ENCODE measurements at places on chromosomes 4 and X.

DNA sequence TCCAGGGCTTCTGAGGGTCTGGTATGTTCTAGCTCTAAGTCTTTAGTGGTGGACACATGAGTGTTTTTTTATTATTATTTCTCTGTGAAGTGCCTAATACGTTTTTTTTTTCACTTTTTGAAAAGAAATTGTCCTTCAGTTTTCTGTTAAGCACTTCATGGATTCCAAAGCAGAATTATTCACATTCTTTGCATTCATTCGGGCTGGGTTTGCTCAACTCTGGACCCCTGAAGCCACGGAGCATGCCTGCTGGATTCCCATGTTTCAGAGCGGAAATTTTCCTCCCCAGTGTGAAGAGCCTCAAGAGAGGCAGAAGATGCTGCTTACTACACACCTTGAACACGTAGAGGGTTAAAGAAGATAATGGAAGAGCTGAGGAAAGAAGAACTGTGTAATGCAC, 107.5 kb downstream of the EGF start:
- DNase-seq: no peak

DNA sequence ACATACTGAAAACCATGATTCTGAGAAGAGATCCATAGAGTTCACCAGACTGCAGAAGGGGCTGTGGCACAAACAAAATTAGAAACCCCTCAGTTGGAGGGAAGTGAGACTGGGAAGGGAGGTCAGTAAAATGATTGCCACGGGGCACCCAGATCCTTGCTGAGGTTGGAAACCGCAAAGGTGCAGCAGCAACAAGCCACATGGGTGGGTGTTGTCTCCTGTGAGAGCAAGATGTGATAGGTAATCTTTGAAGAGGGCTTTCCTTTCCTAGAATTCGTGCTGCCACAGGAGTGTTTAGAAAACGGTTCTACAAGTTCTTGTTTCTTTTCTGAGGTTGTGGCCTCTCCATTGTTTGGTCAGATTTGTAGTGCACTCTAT, 85.5 kb downstream of the NFKB1 start:
- DNase-seq: peak; percentile 75

DNA sequence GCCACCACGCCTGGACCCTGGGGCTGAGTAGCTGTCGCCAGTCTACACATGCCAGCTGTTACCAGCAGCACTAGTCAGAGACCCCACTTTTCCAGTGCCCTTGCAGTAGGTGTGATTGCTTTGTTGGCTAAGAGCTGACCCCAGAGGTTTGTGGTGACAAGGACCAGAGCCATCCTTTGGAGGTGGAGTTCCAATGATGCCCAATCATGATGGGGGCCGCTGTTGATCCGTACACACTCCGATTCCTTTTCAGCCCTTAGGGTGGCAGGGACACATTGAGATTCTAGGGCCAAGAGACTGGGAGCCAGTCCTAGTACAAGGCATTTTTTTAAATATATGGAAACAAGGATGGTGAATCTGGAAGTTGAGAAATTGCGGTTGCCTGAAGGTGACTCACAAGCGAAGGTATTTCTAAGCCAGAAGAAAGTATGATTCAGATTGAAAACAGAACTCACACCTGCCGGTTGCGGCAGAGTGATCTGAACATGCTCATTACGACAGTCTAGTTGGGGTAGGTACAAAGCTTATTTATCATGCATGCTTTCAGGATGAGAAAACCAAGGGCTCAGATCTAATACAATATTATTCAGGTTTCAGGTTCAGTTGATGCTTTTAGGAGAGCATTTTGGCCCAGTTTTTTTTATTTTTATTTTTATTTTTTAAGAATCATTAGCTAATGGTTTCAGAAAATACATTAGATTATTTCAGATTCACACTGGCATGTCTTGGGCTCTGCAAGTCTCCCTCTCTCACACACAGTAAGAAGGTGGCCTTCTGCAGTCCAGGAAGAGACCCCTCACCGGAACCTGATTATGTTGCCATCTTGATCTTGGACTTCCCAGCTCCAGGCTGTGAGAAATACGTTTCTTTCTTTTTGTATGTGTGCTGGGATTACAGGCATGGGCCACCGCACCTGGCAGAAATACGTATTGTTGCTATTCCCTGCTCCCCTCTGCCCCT, 43.4 kb downstream of the SHROOM2 start:
- DNase-seq: no peak

DNA sequence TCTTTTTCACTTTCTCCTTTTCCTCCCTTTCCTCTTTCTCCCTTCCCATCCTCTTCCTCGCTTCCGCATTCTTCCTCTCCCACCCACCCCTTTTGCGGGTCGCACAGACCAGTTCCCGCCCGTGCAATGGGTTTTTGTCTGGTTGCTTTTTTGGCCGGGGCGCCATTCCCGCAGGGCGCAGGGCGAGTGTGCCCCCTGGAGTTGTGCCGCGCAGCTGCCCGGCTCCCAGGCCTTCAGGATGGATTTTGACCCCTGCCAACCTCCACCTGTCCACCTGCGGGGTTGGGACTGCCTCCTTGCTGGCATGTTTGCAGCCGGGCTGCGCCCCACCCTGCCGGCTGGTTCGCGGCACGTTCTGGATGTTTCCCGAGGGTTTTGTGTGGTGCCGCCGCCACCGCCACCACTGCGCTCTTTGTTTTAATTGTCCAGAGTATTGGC, 578 bp upstream of the SEL1L3 start:
- DNase-seq: no peak

GRCh38 chr4:80037864-80038263, 35.2 kb downstream of the ANTXR2 start:
- no peak for DNase-seq

DNA sequence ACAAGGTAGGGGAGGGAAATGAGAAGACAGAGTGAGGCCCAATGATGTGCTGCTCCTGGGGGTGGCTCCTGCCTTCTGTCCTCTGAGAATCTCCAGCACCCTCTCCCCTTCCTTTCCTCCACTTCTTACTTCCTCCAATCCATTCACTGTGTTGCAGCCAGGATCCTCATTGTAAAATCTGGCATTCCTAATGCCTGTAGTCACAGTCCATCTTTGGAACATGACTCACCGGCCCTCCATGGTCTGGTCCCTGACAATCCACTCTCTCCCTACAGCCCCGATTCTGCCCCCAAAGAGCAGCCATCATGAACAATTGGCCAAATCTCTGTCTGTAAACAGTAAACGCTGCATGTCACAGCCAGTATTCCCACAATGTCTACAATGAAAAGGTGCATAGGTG, 72.9 kb downstream of the CLNK start:
- no peak for DNase-seq

GRCh38 chr4:68152411-68152810, 22.7 kb upstream of the TMPRSS11F start:
- DNase-seq: no peak

GRCh38 chr4:83248486-83248885, 36.1 kb downstream of the COQ2 start:
- DNase-seq: no peak

DNA sequence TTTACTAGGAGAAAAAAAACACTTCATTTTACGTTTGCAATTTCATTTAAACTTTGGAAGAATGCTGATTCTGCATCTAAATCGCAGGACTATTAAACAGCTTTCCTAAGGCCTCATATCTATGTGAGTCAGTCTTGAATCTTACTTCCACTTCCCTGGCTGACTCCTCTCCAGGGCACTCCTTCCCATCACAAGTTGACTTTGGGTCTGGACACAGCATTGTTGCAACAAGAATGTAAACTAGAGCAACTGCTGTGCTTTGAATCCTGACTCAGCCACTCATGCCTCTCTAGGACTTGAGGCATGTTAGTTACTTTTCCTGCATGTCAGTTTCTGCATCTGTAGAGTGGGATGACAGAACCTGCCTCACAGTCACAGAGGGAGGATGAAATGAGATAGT, 413.8 kb downstream of the FAT4 start:
- DNase-seq: no peak

DNA sequence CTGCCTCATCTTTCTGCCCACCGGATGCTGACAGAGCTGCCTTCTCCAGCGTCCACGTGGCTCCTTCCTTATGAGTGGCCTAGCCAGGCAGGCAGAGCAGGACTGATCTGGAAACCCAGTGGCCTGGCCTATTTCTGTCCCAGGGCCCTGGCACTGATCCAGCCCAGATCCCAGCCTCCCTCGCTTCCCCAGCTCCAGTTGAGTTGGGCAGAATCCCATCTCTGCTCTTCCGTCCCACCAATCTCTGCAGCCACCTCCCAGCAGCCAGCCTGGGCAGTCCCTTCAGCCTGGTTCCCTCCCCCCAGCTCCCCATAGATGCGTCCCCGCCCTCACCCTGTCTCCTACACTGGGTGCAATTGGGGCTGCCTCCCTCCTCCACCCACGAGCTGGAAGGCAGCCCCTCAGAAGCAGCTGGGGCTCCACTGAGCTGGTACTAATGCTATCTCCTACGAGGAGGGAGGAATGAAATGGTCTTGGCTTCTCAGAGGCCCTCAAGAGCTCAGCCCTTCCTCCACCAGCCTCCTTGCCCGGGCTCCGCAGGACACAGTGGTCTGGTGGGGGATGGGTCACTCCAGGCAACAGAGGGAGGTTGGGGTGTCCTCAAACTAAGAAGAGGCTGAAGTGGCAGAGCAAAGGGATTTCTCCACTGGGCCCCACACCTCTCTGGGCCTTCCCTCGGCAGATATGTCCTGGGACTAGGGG, 94.2 kb downstream of the PJA1 start:
- no peak for DNase-seq

DNA sequence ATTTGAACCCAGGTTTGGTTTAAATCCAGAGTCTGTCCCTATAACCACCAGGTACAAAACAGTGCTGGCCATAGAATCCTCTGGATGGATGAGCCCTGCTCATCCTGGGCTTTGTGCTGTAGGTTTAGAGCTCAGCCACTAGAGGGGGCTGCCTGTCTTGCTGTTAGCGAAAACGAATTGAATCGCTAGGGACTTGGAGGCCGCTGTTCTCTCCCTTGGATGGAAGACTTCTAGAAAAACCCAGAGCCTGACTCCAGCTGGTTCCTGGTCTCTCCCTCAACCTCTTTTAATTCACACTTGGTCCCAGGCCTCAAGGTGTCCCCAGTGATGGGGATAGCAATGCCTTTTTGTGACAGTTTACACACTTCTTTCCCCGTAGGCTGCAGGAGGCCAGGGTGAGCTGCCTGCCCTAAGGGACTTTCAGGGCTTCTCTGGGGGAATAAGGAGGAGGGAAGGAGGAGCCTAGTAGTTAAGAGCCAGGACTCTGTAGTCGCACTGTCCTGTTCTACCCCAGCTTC, 8.7 kb downstream of the RIPPLY1 start:
- peak; percentile 57 for DNase-seq

All from activated CD4-positive, alpha-beta T cell treated with anti-CD3 and anti-CD28 coated beads, Interleukin-2, amount 10 ng/mL, durations not matched to agents 7 days and 5 days (primary cell).